ENCODE measurements at places on chromosomes 2 and 18.

DNA sequence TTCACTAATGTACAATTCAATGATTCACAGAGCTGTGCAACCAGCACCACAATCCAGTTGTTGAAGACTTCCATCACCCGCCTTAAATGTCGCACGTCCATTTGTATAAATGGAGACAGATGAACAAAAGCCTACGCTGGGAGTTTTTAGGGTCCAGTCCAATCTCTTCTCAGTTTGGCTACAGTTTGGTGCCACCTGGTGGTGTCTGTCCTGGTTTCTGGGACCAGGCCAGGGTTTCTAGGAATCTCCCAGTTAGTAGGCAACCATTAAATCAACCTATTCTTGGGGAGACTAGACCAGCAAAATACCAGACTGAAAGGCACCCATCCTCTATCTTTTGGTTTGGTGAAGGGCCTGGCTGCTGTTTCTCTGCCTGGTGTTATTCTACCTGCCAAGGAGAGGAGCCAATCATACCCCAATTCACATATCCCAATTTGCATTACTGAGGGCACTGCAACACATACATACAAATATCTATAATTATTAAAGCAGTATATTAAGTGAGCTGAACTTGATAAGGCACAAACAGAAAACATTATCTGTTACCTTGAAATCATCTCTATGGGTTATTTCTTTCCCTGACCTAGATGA, 3.2 kb upstream of the DDX1 start:
- no peaks in the 10 kb centered on the region for H3K27me3 ChIP-seq
- no peaks in the 10 kb centered on the region for H3K36me3 ChIP-seq
- H3K4me3 ChIP-seq = no peak overlapping the region
- no peak for DNase-seq
- no peak overlapping the region for H3K27ac ChIP-seq

DNA sequence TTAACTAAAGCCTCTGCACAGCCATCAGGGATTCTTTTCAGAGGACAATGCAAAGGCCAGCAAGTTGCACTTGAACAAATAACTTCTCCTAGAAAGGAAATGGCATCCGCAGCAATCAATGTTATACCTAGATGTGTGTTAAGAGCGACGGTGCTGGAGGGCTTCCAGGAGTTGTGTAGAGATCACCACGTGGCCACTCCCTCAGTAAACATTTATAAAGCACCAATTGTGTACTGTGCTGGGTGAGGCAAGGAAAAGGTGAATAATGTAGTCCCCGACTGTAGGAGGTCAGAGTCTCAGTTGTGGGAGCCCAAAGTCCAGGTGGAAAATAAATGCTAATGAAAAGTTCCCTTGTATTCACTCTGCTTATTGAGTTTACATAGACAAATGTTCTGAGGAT, 135.0 kb downstream of the ALK start:
- H3K4me1 ChIP-seq = no peaks in the 10 kb centered on the region
- DNase-seq = no peak
- no peak overlapping the region for H3K27ac ChIP-seq
- no peaks in the 10 kb centered on the region for H3K27me3 ChIP-seq
- no peak overlapping the region for H3K4me3 ChIP-seq

DNA sequence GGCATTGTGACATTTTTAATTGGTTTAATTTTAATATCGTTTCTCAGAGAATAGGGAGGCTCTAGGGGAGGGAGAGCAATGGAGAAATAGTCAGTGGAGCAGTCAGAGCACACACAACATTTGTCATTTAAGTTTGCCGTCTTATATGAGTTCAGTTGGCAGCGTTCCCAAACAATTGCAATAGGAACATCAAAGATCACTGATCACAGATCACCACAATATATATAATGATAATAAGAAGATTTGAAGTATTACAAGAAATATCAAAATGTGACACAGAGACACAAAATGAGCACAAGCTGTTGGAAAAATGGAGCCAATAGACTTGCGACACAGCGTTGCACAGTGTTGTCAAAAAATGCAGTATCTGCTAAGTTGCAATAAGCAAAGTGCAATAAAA, 303.7 kb downstream of the CDH19 start:
- no peaks in the 10 kb centered on the region for H3K36me3 ChIP-seq
- no peaks in the 10 kb centered on the region for H3K27me3 ChIP-seq
- H3K4me1 ChIP-seq = no peaks in the 10 kb centered on the region
- no peak overlapping the region for H3K4me3 ChIP-seq

DNA sequence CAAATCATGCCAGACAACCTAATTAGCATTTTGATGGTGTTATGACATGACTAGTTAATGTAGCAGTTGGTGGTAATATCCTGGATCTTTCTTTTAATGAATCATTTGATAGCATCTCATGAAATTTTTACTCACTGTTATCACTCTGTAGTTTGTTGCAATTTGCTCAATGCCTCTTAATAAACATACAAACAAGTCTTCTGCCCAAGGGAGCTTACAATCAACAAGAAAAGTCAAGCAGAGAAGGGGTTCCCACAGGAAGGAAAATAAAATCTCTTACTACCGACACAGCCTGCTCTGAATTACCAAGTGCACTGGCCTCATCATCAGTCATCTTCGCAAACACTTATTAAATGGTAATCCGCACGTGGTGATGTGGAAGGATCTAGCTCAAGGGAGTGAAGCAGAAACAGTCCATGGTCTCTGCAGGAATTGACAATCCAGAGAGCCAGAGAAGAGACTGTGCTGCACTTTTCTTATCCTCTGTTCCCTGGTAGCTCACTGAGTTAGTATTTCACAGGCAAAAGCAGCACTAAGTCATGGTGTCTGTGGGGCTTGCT, 263.5 kb downstream of the EPHA4 start:
- H3K4me1 ChIP-seq = no peaks in the 10 kb centered on the region
- H3K27ac ChIP-seq = no peak overlapping the region
- DNase-seq = no peak
- H3K4me3 ChIP-seq = no peak overlapping the region
- H3K27me3 ChIP-seq = no peaks in the 10 kb centered on the region
- no peaks in the 10 kb centered on the region for H3K36me3 ChIP-seq
